ENCODE measurements at places on chromosomes 5 and 9.
A peak's percentile ranks its signal among the peaks of the same experiment; 100 is the strongest.

- DNase-seq, result no peak
Measured at GRCh38 chr5:149367972-149368645, 10.3 kb downstream of the PCYOX1L start.

GRCh38 chr9:78612091-78612490 is 315.2 kb downstream of the PSAT1 start:
- DNase-seq, result peak; percentile 93

DNA sequence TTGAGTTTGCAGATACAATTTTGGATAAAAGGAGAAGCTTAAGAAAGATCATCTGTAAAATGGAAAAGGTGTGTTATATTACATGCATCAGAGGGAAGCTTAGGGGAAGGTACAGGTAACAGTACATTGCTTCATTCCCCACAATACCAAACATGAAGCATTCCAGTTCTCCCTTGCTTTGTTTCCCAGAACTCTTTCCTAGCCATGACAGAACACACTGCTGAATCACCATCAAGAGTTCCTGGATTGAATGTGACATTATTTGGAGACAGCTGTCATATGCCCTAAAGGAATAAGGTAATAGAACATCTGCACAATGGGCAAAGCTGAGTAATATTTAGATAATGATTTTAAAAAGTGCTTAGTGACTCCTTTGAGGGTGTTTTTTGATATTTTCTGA is 303.5 kb upstream of the ST8SIA4 start:
- DNase-seq, result no peak

- DNase-seq, result no peak
Measured at GRCh38 chr5:160020964-160021363, 12.0 kb downstream of the TTC1 start.

- DNase-seq, result no peak
Measured at GRCh38 chr9:81717061-81717746, 27.9 kb upstream of the TLE1 start.

DNA sequence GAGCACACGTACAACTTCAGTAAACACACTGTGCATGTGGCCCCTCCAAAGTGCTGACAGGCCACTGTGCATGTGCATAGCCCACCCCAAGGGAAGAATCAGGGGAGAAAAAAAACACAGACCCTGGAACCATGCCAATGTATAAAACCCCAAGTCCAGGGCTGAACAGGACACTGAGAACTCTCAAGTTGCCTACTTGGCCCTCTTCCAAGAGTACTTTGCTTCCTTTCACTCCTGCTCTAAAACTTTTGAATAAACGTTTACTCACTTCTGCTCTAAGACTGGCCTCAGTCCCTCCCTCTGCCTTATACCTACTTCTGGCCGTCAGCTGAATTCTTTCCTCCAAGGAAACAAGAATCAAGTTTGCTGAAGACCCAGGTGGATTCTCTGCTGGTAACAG is 77.7 kb upstream of the NFIB start:
- no peak for DNase-seq

DNA sequence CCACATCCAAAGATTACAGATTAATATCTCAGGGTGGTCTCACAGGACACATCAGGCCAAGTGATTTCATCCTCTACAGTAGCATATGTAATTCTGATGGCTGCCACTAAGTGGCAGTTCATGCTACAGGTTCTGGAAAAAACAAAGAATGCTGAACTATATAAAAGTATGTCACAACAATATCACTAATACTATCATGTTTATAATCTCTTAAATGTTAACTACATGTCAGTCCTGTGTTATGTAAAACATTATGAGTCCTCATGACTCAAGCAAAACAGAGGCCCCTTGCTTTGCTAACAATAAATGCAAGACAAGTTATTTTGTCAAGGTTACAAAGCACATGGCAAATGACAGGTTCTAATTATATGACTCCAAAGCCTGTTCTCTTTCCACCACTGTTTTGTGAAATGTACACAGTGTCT is 233.2 kb downstream of the FBXL17 start:
- peak; percentile 32 for DNase-seq

- DNase-seq, result peak; percentile 69
Measured at GRCh38 chr9:78014776-78015175, 16.8 kb downstream of the GNAQ start.

DNA sequence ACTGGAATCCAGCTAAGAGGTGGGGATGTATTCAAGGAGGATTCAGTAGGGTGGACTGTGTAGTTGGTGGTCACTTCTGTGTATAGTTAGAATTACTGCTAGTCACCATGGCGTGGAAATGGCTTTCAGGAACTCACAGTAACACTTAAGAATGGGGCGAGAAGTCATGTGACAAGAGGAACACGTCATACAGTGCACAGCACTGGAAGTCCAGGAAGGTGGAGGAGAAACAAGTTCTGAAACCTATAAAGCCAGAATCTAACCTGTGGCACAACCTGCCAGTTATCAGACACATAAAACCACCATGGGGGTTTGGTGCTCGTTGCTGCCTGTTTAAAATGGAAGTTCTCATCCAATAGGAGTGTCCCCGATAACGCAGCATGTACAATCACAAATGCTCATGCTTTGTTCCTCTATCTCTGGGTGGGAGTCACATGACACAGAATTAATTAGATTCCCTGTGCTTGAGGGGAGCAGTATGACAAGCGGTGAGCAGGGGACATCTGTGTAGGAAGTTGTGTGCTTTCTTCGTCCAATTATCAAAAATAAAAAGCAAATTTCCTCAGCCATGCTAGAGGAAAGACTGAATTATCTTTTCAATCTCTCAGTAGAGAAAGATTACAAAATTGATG is 193.0 kb downstream of the SPOCK1 start:
- DNase-seq, result no peak

DNA sequence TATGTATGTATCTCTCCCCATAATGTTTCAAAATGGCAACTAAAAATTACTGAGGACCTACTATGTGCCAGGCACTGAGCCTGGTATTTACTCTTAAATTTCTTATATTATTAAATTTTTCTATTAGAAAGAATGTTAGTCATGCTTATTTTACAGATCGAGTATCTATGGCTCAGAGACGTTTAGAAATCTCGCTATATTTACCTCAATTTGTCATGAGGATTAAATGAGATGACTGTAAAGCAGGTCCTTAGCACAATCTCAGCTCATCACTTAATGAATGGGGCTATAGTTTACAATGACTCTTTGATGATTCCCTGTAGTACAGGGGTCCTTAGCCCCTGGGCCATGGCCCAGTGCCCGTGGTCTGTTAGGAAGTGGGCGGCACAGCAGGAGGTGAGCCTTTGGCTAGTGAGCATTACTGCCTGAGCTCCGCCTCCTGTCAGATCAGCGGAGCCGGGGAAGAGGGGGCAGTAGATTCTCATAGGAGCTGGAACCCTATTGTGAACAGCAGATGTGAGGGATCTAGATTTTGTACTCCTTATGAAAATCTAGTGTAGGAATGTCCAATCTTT is 15.5 kb downstream of the ENC1 start:
- DNase-seq, result no peak

GRCh38 chr5:89615839-89616518 is 733.0 kb upstream of the MEF2C start:
- no peak for DNase-seq

DNA sequence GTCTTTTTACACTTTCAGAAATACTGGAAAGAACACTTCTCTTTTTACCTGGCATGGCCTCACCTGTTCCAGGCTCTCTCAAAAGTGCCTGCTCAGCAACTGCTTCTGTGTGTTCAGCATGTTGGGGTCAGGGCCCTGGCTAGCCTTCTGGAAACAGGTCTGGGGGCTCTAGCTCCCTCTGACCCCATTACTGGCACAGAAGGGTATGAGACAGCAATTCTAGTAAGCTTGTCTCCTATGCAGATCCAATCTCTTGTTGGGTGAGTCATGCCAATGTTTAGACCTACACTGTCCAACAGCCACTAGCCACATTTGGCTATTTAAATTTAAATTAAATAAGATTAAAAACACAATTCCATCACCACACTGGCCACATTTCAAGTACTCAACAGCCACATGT is 80.8 kb downstream of the MAPKAP1 start:
- DNase-seq, result no peak

- DNase-seq, result peak; percentile 51
Measured at GRCh38 chr5:33146881-33147280, 293.9 kb upstream of the TARS1 start.

- no peak for DNase-seq
Measured at GRCh38 chr5:40486437-40487275, 193.1 kb upstream of the PTGER4 start.

- no peak for DNase-seq
Measured at GRCh38 chr9:106879439-106879882, 16.5 kb downstream of the ZNF462 start.
